ENCODE measurements at places on chromosomes 13 and 19.

- DNase-seq: no peak
Measured at GRCh38 chr13:109883181-109884180, 97.1 kb upstream of the IRS2 start.

GRCh38 chr19:50007947-50008346 lies 17.2 kb downstream of the VRK3 start:
- no peak for DNase-seq

DNA sequence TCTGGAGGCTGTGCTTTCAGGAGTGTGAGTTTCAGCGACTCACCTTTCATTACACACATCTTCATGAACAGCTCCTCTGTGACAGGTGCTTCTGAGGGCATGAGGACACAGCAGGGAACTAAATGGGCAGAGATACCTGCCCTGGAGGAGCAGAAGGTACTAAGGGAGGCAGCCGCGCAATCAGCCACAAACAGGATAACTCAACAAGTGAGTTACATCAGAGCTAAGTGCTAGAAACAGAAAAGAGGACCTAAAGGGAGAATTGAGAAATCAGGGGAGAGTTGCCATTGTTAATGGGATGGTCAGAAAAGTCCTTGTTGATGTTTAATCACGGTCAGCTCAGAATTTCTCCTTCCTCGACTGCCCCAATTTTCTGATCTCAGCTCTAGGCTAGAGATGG lies 42.5 kb downstream of the SYDE1 start:
- DNase-seq: no peak

DNA sequence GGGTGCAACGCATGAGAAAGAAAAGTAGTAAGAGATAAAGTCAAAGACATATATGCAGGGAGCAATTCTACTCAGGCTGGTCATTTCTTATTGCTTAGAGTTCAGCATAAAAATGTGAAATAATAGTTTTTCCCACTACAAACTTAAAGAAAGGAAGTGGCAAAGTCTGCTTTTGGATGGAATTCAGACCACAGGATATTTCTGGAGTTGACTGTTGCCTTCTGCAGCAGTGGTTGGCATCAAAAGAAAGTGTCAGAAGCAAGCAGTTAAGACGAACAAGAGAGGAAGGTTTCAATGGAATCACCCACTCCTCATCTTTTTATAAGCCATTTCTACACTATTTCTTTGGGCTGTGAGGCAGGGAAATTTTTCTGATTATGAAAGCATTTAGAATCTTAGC lies 36.2 kb upstream of the TRPC4 start:
- DNase-seq: no peak

GRCh38 chr19:1211494-1212234 lies 6.1 kb downstream of the STK11 start:
- DNase-seq: no peak

DNA sequence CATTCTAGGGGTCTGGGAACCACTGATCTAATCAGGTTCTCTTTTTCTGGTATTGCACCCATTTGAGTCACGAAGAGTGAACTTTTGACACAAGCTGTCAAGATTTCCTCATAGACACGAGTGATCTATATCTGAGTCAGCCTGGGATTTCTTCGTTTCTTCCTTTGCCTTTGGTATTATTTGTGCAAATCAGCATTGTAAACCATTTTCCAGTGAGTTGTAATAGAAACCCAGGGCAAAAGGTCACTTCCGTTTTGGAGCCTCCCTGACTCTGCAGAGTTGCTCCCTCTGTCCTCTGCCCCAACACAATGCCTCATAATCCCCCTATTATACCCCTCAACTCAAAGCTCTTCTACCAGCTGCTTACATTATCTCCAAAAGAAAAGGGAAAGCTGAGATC lies 615.1 kb downstream of the EFNB2 start:
- no peak for DNase-seq

- no peak for DNase-seq
Measured at GRCh38 chr13:23288995-23289394, 108.2 kb downstream of the SGCG start.

Measured in activated T-cell treated with anti-CD3 and anti-CD28 coated beads, Interleukin-2, amount 50 U/mL, for 4 hours (primary cell).